HS-5 (cell line): ENCODE measurements at places on chromosomes 13 and 19.

DNA sequence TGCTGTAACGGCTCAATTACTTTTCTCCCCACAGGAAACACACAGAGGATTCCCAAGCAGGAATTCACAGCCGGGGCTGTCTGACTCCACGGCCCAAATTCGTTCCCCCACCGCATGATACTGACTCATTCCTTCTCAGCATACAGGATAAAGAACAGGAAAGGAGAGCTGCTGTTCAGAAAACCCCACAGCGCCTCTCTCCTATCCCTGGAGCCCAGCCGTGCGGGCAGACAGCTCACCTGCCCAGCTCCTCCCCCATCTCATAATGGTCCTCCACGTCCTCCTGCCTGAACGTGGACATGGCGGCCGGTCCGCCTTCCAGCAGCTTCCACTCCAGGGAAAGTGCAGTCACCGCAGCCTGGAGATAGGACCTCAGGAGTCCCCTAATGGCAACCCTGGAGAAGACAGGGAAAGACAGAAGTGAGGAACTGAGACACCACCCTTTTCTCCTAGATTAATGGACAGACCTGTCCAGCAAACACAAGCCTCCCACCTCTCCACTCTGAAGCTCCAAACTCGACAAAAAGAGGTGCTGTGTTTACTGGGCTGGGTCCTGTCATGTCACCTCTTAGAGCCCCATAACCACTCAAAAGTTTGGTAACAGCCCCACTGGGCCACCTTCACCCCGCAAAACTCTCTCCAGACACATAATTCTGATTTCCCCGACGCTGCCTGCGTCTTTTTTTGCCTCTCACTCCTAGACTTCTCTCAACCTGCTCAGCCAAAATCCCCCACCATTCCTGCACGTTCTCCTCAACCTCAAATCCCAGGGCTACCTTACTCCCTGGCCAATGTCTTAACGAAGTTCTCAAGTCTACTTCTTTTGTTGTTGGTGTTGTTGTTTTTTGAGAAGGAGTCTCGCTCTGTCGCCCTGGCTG lies 1.2 kb downstream of the DAPK3 start:
- peak; percentile 89 for DNase-seq

DNA sequence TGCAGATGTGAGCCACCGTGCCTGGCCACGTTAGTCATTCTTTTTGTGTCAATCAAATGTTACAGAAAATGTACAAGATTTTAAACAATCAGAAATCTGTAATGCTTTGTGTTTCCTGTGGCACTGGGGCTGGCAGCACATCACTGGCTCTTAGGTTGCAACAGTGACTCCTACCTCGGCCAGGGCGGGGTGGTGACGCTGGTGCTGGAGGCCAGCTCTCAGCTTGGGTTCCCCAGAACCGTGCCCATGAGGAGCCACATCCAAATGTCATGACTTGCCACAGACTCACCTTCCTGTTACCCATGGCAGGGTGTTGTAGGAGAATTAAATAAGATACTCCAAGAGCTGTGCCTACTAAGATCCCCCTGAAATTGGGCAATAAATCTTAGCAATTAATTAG lies 161.7 kb downstream of the TEX29 start:
- no peak for DNase-seq

GRCh38 chr13:31887286-31887685 lies 144.3 kb upstream of the FRY start:
- DNase-seq, result no peak

GRCh38 chr13:57970404-57970803 lies 338.9 kb downstream of the PCDH17 start:
- DNase-seq, result no peak

- no peak for DNase-seq
Observed at GRCh38 chr19:19487077-19487949, 28.0 kb downstream of the TSSK6 start.

DNA sequence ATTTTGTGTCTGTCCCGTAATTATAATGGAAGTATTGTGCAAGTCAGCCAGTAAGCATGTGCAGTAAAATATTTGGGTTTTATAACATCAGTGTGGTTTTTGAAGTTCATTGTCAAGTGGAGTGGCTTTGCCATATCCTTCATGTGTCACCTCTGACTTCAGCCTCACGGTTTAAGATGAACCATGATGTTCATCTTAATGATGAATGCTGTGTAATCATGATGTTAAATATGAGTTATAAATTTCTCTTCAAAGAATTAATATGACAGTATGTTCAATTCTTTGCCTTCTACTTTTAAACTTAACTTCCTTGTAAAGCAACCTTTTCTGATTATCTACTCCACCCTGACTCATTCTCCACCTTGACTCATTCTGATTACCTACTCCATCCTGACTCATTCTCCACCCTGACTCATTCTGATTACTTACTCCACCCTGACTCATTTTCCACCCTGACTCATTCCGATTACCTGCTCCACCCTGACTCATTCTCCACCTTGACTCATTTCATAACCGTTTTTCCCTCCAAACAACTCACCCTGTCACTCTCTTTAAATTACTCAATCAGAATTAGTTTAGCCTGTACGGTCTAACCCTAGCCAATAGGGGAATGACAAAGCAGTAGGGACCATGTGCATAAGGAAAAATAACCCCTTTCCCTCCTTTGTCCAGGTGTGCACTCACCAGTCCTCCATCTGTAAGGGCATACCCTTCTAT lies 50.3 kb upstream of the ANKRD10 start:
- DNase-seq, result peak; percentile 47

DNA sequence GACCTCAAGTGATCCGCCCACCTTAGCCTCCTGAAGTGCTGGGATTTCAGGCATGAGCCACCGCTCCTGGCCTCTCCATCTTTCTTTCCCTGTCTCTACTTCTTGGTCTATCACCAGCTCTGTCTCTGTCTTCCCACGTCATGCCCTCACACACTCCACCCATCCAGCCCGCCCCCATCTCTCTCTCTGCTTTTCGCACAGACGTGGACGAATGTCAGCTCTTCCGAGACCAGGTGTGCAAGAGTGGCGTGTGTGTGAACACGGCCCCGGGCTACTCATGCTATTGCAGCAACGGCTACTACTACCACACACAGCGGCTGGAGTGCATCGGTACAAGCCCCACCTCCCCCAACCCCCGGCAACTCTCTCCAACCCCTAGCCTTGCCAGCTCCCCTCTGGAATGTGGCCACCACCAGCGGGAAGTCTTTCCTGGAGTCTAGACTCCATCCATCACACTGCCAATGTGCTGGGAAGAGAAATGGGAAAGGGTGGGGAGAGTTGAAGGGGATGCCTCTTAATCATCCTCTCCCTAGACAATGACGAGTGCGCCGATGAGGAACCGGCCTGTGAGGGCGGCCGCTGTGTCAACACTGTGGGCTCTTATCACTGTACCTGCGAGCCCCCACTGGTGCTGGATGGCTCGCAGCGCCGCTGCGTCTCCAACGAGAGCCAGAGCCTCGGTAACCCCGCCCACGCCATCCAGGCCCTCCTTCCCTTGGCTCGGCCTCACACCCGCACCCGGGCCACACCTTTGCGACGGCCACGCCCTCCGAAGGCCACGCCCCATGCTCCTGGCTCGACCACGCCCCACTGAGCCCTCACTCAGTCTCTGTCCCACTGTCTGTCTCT lies 22.5 kb downstream of the LTBP4 start:
- DNase-seq, result no peak

GRCh38 chr19:12985049-12985776 lies 10.1 kb upstream of the NFIX start:
- no peak for DNase-seq

DNA sequence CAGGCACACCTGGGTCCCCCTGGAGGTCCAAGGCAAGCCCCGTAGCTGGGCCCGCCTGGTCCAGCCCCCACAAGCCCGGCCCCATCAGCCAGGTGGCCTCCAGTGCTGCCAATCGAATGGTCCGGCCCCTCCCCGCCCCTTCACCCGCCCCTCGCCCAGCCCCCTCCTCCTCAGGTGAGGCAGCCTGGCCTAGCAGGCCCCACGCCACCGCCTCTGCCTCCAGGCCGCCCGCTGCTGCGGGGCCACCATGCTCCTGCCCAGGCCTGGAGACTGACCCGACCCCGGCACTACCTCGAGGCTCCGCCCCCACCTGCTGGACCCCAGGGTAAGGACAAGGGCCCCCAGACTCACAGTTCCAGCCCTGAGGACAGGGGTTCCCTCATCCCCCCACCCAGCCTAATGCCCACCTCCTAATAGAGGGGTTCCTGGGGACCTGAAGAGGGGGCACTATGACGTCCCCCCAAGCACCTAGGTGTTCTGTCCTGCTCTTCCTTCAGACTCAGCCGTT lies at the start of gene HPN:
HPN (plus strand) TSS at position 174 of the 508 bp plus-strand sequence. CDS start 786 bp downstream, outside the sequence.
- no peak for DNase-seq

DNA sequence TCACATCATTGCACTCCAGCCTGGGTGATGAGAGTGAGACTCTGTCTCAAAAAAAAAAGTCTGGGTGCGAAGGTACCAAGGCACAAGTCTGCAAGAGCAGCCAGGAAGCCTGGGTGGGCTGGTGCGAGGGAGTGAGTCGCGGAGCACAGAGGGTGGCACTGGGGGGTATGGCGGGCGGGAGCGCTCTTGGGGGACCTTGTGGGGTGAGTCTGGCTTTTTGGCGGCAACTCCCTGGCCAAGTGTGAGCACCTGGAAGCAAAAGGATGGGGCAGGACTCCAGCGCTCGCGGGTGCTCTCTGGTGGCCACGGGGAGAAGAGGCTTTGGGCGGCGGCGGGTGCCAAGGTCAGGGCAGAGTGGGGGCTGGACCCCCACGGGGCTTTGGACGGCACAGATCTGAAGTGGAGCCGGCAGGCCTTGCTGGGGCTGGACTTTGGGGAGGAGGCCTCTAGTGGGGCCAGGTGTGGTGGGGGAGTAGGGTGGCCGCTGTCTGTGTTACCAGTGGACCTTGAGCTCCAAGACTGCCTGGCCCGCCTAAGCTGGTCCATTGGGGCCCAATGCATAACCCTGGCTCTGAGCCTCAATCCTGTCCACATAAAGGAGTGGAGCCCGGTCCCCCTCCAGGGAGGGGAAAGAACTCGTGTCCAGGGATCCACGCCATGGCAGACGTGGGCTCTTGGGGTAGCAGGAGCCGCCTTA lies 1.6 kb downstream of the P2RY11 start:
- no peak for DNase-seq

DNA sequence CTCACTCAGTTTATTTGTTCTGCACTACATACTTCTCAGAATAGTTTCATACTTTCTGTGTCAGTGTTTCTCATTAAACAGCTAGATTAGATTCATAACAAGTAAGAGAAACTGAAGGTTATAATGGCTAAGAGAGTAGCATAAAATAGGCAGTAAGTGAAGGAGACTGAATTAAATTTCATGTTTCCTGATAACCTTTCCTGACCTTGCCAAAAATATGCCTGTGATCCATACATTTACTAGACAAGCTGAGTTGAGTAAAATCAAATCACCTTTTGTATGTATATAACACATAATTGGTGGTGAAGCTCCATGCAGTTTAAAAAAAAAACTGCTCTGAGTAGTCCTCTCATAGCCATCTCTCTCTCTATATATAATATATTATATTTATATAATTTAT lies 545.3 kb upstream of the PCDH20 start:
- DNase-seq, result no peak

DNA sequence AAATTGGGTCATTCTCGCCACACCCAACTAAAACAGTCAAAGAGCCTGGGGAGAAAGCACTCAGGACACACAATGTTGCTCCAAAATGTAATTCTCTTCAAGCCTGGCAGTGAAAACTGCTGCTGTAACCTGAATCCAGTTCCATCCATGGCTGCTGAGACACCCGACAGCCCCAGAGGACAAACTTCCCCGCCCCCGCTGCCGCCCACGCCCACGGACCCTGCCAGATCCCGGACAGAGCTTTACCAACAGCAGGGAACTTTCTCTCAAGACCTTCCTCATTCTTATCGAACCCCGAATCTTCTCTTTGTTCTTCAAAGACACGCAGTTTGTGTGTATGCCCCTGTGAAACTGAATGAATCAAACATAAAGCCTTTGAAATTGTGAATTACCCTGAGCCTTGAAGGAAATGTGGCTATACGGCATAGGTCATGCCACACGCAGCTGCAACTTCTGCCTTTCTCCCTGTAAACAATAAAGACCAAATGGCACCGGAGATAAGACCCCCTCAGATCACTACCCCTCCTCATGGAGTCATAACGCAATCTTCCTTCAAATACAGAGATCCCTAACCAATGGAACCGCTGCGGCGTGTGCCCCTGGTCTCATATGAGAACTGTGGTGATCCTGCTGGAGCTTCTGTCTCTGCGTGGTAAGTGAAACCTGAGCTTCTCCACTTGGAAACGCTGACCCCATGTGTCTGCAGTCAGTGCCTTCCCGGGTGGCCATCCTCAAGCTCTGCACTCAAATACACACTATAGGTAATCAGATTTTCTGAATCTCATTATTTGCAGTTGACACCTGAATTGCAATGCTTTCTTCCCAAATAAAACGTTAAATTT lies 4.8 kb upstream of the LAMP1 start:
- DNase-seq, result no peak

- no peak for DNase-seq
Observed at GRCh38 chr13:41785402-41786172, 175.3 kb downstream of the VWA8 start.

DNA sequence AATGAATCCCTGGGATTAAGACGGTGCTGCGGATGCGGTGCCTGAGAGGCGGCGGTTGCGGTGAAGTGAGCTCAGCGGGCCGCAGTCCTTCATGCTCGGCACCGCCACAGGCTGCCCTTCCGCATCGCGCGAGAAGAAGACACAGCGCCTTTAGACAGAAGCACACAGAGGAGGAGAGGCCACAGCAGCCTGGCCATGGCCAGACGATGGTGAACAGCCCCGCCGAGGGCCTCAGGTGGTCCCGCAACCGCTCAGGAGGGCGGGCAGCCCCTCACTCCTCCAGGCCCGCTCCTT lies 459.2 kb downstream of the MYO16 start:
- DNase-seq, result no peak

GRCh38 chr13:46895381-46895780 lies 1.5 kb downstream of the HTR2A start:
- DNase-seq, result no peak

GRCh38 chr19:39446365-39447084 lies 1.1 kb downstream of the SUPT5H start:
- DNase-seq, result no peak

GRCh38 chr19:7074705-7075282 lies 5.3 kb downstream of the ZNF557 start:
- DNase-seq, result no peak

GRCh38 chr19:53808710-53809125 lies 15.4 kb downstream of the NLRP12 start:
- peak; percentile 34 for DNase-seq

- no peak for DNase-seq
Observed at GRCh38 chr13:82292334-82292733, 1589.9 kb downstream of the SLITRK1 start.

DNA sequence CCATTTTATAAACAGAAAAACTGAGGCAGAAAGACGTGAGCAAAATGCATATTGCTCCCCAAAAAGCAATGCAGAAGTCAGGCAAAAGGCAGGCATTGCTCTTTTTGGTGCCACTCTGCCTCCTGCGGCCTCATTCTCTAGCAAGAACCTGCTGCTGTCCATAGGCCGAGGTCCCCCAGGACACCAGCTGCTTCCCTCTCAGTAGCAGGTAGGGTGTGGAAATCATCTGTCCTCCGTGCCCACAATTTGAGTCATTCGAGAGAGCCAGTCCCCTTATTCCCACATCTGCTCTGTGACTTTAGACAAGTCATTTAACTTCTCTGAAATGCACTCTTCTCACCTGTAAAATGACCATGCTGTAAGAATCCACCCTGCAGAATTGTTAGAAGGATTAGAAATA lies 50.0 kb downstream of the TNFRSF19 start:
- DNase-seq, result no peak

- no peak for DNase-seq
Observed at GRCh38 chr13:67139551-67139950, 90.6 kb downstream of the PCDH9 start.
